ENCODE measurements at places on chromosomes 5 and 9.

DNA sequence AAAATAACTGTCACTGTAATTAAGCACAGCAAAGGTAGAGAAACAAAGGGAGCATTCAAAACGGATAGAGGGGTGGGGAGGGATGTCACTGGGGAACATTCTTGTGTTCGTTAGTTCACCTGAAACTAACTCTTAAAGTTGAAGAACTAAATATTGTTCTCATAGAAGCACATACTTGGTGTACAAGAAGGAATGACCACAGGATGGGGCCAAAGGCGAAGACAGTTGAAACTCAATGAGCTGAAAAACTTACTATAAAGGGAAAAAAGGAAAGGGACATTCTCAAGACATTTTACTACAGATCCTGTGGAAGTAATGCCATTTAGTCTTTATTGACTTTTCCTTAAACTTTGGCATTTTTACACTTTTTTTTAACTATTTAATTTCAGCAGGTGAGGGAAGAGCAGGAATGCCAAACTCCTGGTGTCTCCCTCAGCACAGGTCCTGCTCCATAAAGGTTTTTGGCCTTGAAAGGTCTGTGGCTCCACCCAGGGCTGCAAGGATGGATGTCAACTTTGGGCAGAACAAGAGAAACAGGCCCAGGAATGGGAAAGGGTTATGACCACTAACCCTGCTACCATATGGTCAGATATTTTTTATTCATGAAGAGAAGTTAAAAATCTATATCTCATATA, 197.6 kb upstream of the RASA1 start:
- DNase-seq, result peak; percentile 48

- no peak for DNase-seq
These were observed 929.6 kb upstream of the WWC1 start for GRCh38 chr5:167361795-167362194.

- DNase-seq, result no peak
These were observed 753 bp upstream of the STC2 start for GRCh38 chr5:173328844-173329490.

- DNase-seq, result no peak
These were observed 7.0 kb downstream of the DMGDH start for GRCh38 chr5:79062436-79062835.

GRCh38 chr9:133843751-133844397, 105.7 kb upstream of the SARDH start:
- no peak for DNase-seq

GRCh38 chr9:136853596-136854112, 1.5 kb downstream of the MAMDC4 start:
- peak; percentile 24 for DNase-seq

DNA sequence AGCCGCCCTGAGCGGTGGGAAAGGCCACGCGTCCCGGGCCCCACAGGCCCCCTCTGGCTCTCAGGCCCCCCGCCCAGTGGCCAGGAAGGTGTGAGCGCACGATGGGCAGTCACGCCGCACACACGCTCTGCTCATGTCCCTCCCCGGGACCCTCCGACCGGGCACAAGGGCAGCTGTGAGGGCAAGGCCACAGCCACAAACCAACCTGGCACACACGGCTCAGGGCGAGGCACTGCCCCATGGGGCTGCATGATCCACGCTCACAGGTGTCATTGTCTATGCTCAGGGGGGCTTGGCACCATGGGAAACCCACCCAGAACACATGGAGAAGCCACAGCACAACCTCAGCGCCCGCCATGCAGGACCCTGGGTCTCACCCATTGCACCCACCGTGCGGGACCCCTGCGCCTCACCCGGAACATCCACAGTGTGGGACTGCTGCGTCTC, 51.3 kb downstream of the SLC12A7 start:
- DNase-seq, result no peak

DNA sequence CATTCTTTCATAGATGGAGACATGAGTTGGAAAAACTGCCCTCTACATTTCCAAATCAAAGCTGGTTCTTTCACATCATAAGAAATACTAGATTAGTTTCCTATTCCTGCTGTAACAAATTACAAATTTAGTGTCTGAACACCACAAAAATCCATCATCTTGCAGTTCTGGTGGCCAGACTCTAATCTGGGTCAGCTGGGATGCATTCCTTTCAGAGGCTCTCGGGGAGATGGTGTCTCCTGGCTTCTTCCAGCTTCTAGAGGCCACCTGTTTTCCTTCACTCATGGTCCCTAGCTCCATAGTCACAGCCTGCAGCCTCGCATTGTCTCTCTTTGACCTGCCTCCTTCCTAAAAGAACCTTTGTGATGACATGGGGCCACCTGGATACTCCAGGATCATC, 65.2 kb downstream of the RETREG1 start:
- DNase-seq, result no peak

GRCh38 chr5:40572391-40572790, 107.3 kb upstream of the PTGER4 start:
- no peak for DNase-seq

- peak; percentile 2 for DNase-seq
These were observed 404.1 kb downstream of the PTPRD start for GRCh38 chr9:10208691-10209069.

DNA sequence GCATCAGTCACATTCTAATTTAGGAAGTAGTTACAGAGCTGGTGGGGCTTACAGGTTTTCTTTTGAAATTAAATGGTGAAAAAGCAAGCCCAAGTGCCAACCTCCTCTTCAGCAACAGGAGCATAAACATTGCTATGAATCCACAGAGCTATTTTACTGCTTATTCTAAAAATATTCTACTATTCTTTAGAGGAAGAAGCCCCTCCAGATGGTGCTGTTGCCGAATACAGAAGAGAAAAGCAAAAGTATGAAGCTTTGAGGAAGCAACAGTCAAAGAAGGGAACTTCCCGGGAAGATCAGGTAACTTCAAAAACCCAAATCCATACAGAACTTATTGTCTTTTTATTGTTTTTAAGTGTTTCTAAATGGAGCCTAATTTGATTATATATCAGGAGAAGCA, 202.8 kb downstream of the CWC27 start:
- DNase-seq, result peak; percentile 54
